ENCODE measurements at places on chromosomes 2 and 18. TPM values are rescaled to one million over a fixed set of nuclear protein-coding genes. Genes with fewer than 3 reads are reported as not detected.
A peak's percentile ranks its signal among the peaks of the same experiment; 100 is the strongest.

DNA sequence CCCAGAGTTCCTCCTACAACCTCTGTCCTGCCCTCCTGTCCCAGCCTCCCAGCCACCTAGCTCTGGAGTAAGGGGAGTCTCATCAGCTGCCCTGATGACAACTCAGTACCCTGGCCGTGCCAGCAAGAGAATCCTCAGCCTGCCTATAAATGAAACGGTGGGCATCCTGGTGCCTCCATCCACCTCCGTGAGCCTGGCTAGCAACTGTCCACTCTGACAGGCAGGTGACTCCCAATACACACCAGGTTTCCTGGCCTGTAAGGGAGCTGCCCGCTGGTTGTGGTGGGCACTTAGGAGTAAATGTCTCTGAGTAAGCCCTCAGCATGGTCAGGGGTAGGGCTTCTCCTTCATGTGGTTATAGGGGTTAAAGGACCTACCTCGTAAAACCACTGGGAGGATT lies 81.5 kb downstream of the XDH start:
- no peak for DNase-seq

GRCh38 chr2:12120281-12121150 lies 374.1 kb downstream of the LPIN1 start:
- DNase-seq: no peak

- peak; percentile 10 for DNase-seq
Observed at GRCh38 chr2:240292035-240292574, 143.4 kb upstream of the GPC1 start.

PDE11A gene
- total RNA-seq: 1.0 TPM

PSMA8 gene
- total RNA-seq: not detected

BOLL gene
- not detected for total RNA-seq
